Germinal center (tissue), 1 donor: ENCODE measurements at places on chromosomes 3 and 15.

DNA sequence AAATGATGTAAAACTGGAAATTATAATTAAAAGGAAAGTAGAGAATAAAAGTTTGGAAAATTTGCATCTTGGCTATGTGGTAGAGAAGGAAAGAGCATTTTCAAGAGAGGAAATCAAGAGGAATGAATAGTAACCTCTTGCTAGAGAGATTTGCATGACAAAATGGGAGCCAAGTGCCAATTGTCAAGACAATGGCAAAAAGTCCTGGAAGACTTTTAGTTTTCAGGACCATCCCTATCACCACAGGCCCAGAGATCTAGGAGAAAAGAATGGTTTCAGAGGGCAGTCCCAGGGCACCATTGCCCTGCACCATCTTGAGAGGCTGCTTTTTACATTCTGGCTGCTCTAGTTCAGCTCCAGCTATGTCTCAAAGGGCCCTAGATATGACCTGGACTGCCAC, 1427.6 kb downstream of the ZPLD1 start:
- DNase-seq, result no peak

GRCh38 chr3:153976891-153977554, 144.2 kb upstream of the ARHGEF26 start:
- DNase-seq, result no peak

GRCh38 chr3:116947148-116947547, 237.6 kb downstream of the TUSC7 start:
- no peak for DNase-seq

DNA sequence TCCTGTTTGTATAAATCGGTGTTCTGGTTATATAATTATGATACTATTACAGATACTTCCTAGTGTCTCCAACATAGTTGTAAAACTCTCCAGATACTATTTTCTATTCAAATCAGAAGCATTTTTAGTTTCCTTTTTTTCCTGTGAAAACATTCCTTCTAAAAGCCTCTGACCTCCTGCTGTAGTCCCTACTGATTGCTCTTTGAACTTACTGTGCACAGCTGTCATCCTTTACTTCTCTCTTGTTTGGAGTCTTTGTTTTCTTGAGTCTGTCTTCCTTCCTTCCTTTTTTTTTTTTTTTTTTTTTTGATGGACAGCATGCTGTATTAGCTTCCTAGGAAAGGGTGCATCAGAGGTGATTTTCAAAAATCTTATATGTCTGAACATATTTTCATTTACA, 28.9 kb downstream of the NR2C2 start:
- no peak for DNase-seq

- DNase-seq, result no peak
Measured at GRCh38 chr3:135650309-135650708, 315.2 kb upstream of the PPP2R3A start.

- DNase-seq, result no peak
Measured at GRCh38 chr3:100024520-100025303, 89.6 kb downstream of the FILIP1L start.

DNA sequence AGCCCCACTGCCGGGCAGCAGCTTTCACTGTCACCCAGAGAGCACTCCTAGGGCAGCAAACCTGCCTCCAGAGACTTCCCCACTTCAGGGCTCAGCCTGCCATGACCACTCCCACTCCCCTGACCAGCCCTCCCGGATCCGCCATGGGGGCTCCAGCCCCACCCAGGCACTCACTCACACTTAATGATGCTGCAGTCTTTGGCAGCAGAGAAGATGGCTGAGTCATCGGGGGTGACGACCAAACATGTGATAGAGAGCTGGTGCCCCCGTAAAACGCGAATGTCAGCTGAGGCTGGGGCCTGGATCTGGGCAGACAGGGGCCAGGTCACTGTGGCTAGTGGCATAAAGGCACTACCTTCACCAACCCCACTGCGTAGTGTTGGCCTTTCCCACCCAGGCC, 4.7 kb downstream of the RRP9 start:
- no peak for DNase-seq

- no peak for DNase-seq
Measured at GRCh38 chr3:66583424-66584040, 82.7 kb upstream of the LRIG1 start.

DNA sequence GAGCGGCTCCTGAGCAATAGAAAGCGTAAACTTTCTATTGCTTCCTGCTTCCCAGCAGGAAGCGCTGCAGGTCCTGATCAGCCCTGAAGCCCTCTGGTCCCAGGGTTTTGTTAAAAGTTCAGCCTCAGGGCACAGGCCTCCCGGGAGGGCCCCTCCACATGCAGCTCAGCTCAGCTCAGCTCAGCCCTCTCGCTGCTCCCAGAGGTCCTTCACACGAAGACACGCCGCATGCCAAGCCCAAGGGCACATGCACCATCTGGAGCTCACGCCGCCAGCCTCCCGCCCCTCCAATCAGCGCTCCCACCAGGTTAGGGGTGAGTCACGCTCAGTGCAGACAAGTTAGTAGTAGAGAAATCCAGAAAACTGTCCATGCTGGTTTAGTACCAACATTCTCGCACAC, 12.7 kb downstream of the TKT start:
- DNase-seq, result no peak

DNA sequence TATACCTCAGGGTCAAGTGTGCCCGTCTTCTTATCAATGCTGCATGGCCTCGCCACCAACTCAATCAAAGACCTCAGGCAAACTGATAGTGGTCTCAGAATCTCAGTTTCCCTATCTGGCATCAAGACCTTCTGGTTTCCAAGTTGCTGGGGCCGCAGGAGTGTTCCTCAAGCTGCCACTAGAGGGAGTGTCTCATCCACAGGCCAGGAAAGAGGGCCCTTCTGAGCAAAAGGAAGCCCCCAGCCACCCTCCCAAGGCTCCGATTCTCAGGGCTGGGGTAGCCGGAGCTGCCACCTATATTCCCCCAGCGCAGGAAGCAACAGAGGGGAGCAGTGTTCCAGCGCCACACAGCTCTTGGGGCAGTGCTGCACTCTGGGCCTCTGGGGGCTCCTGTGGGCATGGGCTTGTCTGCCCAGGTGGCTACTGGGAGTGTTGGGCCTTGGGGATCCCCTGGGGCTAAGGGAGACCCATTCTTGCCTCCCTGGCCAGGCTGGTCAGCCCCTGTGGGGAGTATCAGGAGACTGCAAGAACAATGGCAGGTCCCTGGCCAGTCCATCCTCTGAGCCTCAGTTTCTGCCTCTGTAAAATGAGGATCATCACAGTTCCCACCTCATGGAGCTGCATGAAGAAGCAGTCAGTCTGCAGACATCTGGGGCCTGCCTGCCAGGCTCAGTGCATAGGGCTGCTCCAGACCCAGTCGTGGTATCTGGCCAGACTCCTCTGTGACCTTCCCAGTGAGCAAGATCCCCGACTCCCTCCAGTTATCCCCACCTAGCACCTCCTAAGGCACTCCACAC, 23.4 kb upstream of the SEC13 start:
- peak; percentile 73 for DNase-seq

GRCh38 chr15:40055576-40056293, 16.8 kb upstream of the SRP14 start:
- DNase-seq, result no peak
